Nephron progenitor cell (in vitro differentiated cells): ENCODE measurements at places on chromosomes 2 and 18.

- no peak for DNase-seq
- H3K4me3 ChIP-seq = no peak overlapping the region
- no peaks in the 10 kb centered on the region for H3K27me3 ChIP-seq
- H3K27ac ChIP-seq = no peak overlapping the region
- peaks cover 61% of the 10 kb centered on the region for H3K36me3 ChIP-seq
Observed at GRCh38 chr2:216436383-216436782, 24.1 kb downstream of the SMARCAL1 start.

DNA sequence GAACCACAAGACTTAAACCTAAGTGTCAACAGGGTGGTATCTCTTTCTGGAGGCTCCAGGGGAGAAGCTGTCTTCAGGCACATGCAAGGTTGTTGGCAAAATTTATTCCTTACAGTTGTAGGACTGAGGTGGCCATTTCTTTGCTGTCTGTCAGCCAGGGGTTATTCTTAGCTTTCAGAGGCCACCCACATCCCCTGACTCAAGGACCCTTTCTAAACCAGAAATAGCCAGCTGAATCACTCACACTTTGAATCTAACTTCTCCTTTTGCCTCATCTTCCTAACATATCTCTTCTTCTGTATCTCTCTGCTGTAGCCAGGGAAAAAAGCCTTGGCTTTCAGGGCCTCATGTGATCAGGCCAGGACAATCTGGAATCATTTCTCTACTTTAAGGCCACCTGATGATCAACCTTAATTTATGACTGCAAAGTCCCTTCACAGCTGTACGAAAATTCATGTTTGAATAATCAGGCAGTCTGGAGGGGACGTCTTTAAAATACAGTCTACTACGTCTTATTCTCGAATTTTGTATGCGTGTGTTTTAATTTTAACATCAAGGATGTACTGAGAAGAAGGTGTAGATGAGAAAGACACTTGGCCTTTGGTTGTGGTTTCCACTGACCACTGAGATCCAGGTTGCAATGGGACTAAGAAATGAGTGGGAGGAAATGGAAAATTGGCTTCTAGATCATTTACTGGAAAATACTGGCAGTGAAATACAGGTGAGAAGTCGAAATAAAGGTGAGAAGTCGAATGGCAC is 90.4 kb downstream of the DOCK10 start:
- no peaks in the 10 kb centered on the region for H3K36me3 ChIP-seq
- no peaks in the 10 kb centered on the region for H3K4me1 ChIP-seq
- H3K4me3 ChIP-seq = no peak overlapping the region

DNA sequence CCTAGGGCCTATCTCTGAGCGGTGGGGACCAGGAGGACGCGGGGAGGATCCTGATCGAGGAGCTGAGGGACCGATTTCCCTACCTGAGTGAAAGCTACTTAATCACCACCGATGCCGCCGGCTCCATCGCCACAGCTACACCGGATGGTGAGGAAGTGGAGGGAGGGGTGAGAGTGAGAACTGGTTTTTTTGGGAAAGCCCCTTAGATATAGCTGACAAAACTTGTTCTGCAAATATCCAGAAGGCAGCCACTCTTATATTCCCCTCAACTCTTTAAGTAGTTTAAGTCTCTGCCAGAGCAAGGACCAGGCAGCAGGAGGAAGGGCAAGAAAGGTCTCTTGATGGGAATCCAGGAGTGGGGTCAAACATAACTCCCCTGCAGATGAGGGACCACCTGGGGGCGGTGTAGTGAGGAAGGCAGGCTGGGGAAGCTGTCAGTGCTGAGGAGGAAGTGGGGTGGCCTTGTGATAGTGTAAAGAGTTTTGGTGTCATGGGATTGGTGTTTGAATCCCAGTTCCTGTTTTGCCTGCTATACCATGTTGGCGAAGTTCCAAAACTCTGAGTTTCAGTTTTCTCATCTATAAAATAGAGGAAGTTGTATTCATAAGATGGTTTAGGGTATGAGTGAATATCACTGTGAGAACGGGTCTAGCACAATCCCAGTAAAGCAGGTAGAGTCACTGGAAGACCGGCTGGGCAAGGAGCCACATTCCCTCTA is 3.4 kb downstream of the NAGK start:
- H3K4me1 ChIP-seq = peaks cover 30% of the 10 kb centered on the region
- H3K27ac ChIP-seq = no peak overlapping the region
- peaks cover 13% of the 10 kb centered on the region for H3K36me3 ChIP-seq
- no peak overlapping the region for H3K4me3 ChIP-seq
- no peaks in the 10 kb centered on the region for H3K27me3 ChIP-seq

DNA sequence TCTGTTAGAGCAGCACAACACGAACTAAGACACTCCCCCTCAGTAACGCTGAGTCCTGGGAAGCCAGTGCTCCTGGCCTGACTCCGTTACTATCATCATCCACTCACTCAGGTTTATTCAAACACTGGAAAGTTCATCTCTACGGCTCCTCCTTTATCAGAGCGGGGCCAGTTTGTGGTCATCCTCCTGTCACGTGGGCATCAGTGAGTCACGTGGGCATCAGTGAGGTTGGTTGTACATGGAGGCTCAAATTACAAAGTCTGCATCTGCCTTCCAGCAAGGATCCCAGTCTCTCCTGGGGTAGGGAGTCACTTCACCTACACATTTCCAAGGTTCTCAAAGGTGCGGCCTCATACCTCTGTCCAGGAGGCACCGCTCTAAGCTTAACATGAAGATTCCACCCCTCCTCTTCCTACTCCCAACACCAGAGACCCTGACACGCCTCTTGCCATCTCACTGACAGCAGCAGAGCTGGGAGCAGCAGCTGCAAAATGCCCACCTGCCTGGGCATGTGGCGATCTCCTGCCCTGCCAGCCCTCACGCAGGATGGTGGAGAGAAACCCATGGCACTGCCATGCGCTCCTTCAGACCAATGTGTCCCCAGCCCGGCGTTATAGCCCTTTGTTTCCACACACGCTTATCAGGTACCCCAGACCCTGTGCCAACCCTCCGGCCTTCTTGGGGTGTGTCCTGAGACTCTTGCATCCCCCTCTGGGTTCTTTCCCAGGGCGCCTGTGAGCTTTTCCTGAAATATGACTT is 99.2 kb upstream of the PTPRM start:
- H3K4me1 ChIP-seq = peaks cover 55% of the 10 kb centered on the region
- H3K4me3 ChIP-seq = no peak overlapping the region
- peak overlapping the region; percentile 17 for H3K27ac ChIP-seq
- peak; percentile 11 for DNase-seq
- H3K36me3 ChIP-seq = no peaks in the 10 kb centered on the region
- H3K27me3 ChIP-seq = peaks cover 7% of the 10 kb centered on the region

- H3K27ac ChIP-seq = no peak overlapping the region
- no peak overlapping the region for H3K4me3 ChIP-seq
- peaks cover 2% of the 10 kb centered on the region for H3K27me3 ChIP-seq
- H3K36me3 ChIP-seq = peaks cover 27% of the 10 kb centered on the region
- H3K4me1 ChIP-seq = peaks cover 23% of the 10 kb centered on the region
Observed at GRCh38 chr2:149089068-149089467, 50.6 kb downstream of the LYPD6B start.

GRCh38 chr2:40723194-40723593 is 271.3 kb upstream of the SLC8A1 start:
- DNase-seq = no peak
- H3K27me3 ChIP-seq = no peaks in the 10 kb centered on the region
- H3K4me3 ChIP-seq = no peak overlapping the region
- no peak overlapping the region for H3K27ac ChIP-seq
- no peaks in the 10 kb centered on the region for H3K4me1 ChIP-seq

GRCh38 chr18:76494231-76495005 is 624 bp downstream of the ZNF516 start:
- peak; percentile 70 for DNase-seq
- H3K4me1 ChIP-seq = peaks cover 44% of the 10 kb centered on the region
- H3K36me3 ChIP-seq = no peaks in the 10 kb centered on the region
- no peaks in the 10 kb centered on the region for H3K27me3 ChIP-seq
- H3K27ac ChIP-seq = peak overlapping the region; percentile 98

GRCh38 chr18:62510789-62511188 is 12.0 kb upstream of the ZCCHC2 start:
- H3K27me3 ChIP-seq = peaks cover 3% of the 10 kb centered on the region
- no peak overlapping the region for H3K4me3 ChIP-seq
- no peak overlapping the region for H3K27ac ChIP-seq
- no peak for DNase-seq
- H3K36me3 ChIP-seq = peaks cover 27% of the 10 kb centered on the region

- peaks cover 3% of the 10 kb centered on the region for H3K27me3 ChIP-seq
- H3K36me3 ChIP-seq = no peaks in the 10 kb centered on the region
- no peaks in the 10 kb centered on the region for H3K4me1 ChIP-seq
- no peak overlapping the region for H3K27ac ChIP-seq
Observed at GRCh38 chr18:53496028-53496427, 728.4 kb downstream of the MBD2 start.

GRCh38 chr18:49227441-49228165 is 232.8 kb downstream of the DYM start:
- no peak overlapping the region for H3K27ac ChIP-seq
- peaks cover 16% of the 10 kb centered on the region for H3K36me3 ChIP-seq

- DNase-seq = no peak
- H3K4me3 ChIP-seq = peak overlapping the region; percentile 64
- H3K27ac ChIP-seq = peak overlapping the region; percentile 51
Observed at GRCh38 chr2:236238751-236239150, 25.5 kb downstream of the ASB18 start.

GRCh38 chr2:33897741-33898140 is 298.6 kb upstream of the FAM98A start:
- H3K36me3 ChIP-seq = no peaks in the 10 kb centered on the region
- H3K4me1 ChIP-seq = no peaks in the 10 kb centered on the region
- no peaks in the 10 kb centered on the region for H3K27me3 ChIP-seq
- no peak overlapping the region for H3K27ac ChIP-seq

GRCh38 chr18:10072671-10073175 is 158.9 kb downstream of the VAPA start:
- no peak for DNase-seq
- no peak overlapping the region for H3K4me3 ChIP-seq
- no peaks in the 10 kb centered on the region for H3K36me3 ChIP-seq
- no peak overlapping the region for H3K27ac ChIP-seq
- peaks cover 53% of the 10 kb centered on the region for H3K4me1 ChIP-seq

DNA sequence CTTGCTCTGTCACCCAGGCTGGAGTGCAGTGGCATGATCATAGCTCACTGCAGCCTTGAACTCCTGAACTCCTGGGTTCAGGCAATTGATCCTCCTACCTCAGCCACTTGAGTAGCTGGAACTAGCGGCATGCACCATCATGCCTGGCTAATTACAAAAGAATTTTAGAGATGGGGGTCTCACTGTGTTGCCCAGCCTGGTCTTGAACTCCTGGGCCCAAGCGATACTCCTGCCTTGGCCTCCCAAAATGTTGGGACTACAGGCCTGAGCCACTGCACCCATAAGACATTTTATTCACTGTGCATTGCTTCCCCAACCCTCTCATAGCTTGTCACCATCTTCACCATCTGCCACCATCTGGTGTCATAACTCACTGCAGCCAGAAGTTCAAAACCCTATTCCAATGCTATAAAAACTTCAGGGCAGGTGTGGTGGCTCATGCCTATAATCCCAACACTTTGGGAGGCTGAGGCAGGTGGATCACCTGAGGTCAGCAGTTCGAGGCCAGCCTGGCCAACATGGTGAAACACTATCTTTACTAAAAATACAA is 78.7 kb downstream of the NCAPH start:
- no peak overlapping the region for H3K27ac ChIP-seq
- H3K4me3 ChIP-seq = no peak overlapping the region

DNA sequence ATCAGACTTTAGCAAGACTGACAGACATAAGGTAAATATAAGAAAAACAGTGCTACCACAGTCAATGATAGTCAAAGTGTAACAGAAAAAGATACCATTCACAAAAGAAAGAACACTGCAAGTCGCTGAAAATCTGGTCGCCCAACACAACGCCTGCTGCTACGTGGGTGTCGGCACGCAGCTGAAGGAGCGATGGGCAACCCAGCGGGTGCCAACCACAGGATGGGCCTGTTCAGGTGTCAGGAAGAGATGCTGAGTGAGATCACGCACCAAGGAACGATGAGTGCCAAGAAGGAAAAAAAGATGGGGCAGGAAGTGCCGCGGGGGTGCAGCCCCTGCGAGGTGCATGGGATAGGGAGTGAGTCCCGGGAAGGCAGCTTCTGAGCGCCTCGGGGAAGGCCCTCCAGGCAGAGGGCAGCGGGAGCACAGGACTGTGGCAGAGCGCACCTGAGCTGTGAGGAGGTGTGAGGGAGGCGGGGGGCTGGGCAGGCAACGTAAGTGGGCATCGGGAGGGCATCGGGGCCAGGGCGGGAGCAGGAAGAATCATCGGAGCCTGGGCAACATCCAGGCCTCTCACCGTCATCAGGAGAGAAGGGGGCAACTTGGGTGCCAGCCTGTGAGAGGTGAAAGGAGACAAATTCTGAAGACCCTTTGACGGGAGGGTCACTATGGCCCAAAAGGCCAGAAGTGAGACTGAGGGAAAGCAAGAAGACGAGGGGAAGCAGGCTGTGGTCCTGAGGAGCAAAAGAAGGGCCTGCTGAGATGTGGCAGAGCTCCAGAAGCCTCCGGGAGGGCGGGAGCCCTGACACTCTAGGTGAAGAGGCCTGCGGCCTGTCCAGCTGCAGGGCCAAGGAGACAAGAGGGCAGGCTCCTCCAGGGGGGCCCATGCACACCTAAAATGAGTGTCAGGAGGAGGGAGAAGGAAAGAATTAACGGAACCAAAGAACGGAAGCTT is 14.8 kb upstream of the MTERF4 start:
- H3K27ac ChIP-seq = peak overlapping the region; percentile 44
- H3K27me3 ChIP-seq = no peaks in the 10 kb centered on the region
- H3K4me3 ChIP-seq = no peak overlapping the region

DNA sequence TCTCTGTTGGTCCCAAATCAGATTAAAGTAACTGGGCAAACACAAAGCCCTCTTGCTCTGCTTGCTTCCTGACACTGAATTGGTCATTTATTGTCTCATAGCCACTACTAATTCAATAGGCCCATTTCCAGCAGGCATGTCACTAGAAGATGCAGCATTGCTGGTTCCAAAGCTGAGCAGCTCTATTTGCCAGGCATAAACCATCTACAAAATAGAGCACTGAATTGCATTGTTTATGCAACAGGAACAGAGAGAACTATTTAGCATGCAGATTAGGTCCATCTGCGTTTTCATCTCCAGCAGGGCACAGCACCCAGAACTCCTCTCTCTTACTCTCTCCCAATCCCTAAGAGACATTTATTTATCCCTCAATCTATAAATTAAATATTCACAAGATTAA is 227.6 kb downstream of the SUCLG1 start:
- H3K27ac ChIP-seq = no peak overlapping the region
- H3K4me3 ChIP-seq = no peak overlapping the region
- H3K4me1 ChIP-seq = no peaks in the 10 kb centered on the region
- H3K36me3 ChIP-seq = peaks cover 7% of the 10 kb centered on the region
- peaks cover 3% of the 10 kb centered on the region for H3K27me3 ChIP-seq
- no peak for DNase-seq

DNA sequence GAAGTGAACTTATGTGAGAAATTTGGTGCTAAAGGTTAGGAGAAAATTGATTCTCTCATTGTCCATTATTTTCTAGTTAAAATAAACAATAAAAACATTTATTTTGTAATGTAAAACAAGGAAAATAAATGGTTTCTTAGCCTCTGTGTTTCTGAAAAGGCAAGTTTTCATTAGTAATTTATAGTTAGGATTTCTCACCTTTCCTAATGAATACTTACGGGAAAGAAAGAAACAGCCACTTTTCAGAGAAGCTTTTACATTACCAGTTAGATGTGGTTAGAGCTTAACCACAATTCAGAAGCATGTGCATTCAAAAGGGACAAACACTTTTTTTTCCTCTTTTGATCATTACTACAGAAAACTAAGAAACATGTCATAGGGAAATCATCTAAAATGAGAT is 18.8 kb downstream of the NEMP2 start:
- no peaks in the 10 kb centered on the region for H3K36me3 ChIP-seq
- no peaks in the 10 kb centered on the region for H3K27me3 ChIP-seq
- no peak for DNase-seq
- H3K27ac ChIP-seq = no peak overlapping the region
- H3K4me1 ChIP-seq = no peaks in the 10 kb centered on the region

- peak overlapping the region; percentile 65 for H3K27ac ChIP-seq
- H3K36me3 ChIP-seq = peaks cover 8% of the 10 kb centered on the region
- H3K4me3 ChIP-seq = peak overlapping the region; percentile 94
- H3K4me1 ChIP-seq = peaks cover 86% of the 10 kb centered on the region
- DNase-seq = no peak
- peaks cover 6% of the 10 kb centered on the region for H3K27me3 ChIP-seq
Observed at GRCh38 chr2:205683502-205684367, 1.4 kb downstream of the NRP2 start.
